ENCODE measurements at places on chromosomes 2 and 18. TPM values are rescaled to one million over a fixed set of nuclear protein-coding genes. Genes with fewer than 3 reads are reported as not detected.

GRCh38 chr18:43751203-43751602 is 473.9 kb upstream of the SYT4 start:
- H3K36me3 ChIP-seq = no peaks in the 10 kb centered on the region
- H3K4me1 ChIP-seq = no peaks in the 10 kb centered on the region
- no peak overlapping the region for H3K4me3 ChIP-seq
- no peak overlapping the region for H3K27ac ChIP-seq
- no peaks in the 10 kb centered on the region for H3K27me3 ChIP-seq

Gene SMAD2
- 138 TPM for total RNA-seq

GRCh38 chr18:51525453-51526225 is 328.2 kb upstream of the MEX3C start:
- no peaks in the 10 kb centered on the region for H3K36me3 ChIP-seq
- H3K4me1 ChIP-seq = no peaks in the 10 kb centered on the region
- H3K27ac ChIP-seq = no peak overlapping the region
- H3K4me3 ChIP-seq = no peak overlapping the region
- H3K27me3 ChIP-seq = no peaks in the 10 kb centered on the region

GRCh38 chr18:56891116-56891515 is 240.0 kb downstream of the WDR7 start:
- no peak overlapping the region for H3K4me3 ChIP-seq
- no peak overlapping the region for H3K27ac ChIP-seq
- no peaks in the 10 kb centered on the region for H3K27me3 ChIP-seq

GRCh38 chr2:22450831-22451230 is 934.1 kb upstream of the KLHL29 start:
- no peaks in the 10 kb centered on the region for H3K36me3 ChIP-seq
- DNase-seq = no peak
- no peaks in the 10 kb centered on the region for H3K4me1 ChIP-seq
- no peaks in the 10 kb centered on the region for H3K27me3 ChIP-seq
- no peak overlapping the region for H3K27ac ChIP-seq

Gene ATG4B
- 171 TPM for total RNA-seq

GRCh38 chr18:40075616-40076015 is 1879.4 kb upstream of the PIK3C3 start:
- H3K4me1 ChIP-seq = no peaks in the 10 kb centered on the region
- no peak overlapping the region for H3K27ac ChIP-seq
- H3K4me3 ChIP-seq = no peak overlapping the region
- DNase-seq = no peak

GRCh38 chr2:232420073-232420454 is 13.4 kb downstream of the ALPG start:
- no peak overlapping the region for H3K4me3 ChIP-seq
- no peak for DNase-seq
- H3K27ac ChIP-seq = no peak overlapping the region
- H3K27me3 ChIP-seq = peaks cover 14% of the 10 kb centered on the region
- peaks cover 8% of the 10 kb centered on the region for H3K4me1 ChIP-seq
- no peaks in the 10 kb centered on the region for H3K36me3 ChIP-seq

Gene LYPD6B
- total RNA-seq = not detected

DNA sequence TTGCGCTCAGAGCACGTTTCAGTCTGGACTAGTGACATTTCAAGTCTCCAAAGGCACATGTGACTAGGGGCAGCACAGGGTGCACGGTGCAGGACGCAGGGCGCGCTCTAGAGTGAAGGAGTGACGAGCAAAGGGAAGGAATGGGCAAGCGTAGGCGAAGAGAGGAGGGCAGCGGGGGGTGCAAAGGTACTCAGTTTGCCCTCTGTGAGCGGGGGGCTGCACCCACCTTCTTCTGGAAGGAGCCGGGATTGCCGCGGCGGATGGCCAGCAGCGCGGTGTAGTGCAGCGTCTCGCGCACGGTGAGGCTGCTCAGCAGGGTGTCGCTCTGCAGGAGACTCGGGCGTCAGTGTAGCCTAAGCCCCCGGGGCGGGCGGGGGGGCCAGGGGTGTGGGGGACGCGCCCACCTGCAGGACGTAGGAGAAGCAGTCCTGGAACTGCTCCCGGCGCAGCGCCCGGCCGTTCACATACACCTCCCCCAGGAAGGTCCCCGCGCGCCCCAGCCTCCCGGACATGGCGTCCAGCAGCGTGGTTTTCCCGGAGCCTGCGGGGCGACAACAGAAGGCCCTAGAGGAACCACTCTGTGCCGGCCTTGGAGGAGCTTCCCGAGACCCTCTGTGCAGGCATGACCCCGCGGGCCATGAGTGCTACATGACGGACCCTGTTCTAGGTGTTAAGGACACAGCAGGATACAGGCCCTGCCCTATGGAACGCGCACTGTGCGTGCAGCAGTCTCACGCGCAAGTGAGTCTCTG is 6.9 kb downstream of the ABCG5 start:
- no peak overlapping the region for H3K4me3 ChIP-seq
- no peak for DNase-seq
- H3K27ac ChIP-seq = no peak overlapping the region
- H3K4me1 ChIP-seq = no peaks in the 10 kb centered on the region
- H3K36me3 ChIP-seq = no peaks in the 10 kb centered on the region

GRCh38 chr2:168220965-168221819 is 26.2 kb downstream of the STK39 start:
- no peak for DNase-seq
- no peak overlapping the region for H3K27ac ChIP-seq
- H3K27me3 ChIP-seq = no peaks in the 10 kb centered on the region
